ENCODE measurements at places on chromosomes 3 and 15. TPM values are rescaled to one million over a fixed set of nuclear protein-coding genes. Genes with fewer than 3 reads are reported as not detected.

GRCh38 chr3:117201901-117202774, 492.6 kb downstream of the TUSC7 start:
- DNase-seq: no peak
- no peaks in the 10 kb centered on the region for H3K27me3 ChIP-seq
- H3K4me1 ChIP-seq: peaks cover 5% of the 10 kb centered on the region
- H3K27ac ChIP-seq: no peak overlapping the region
- no peaks in the 10 kb centered on the region for H3K36me3 ChIP-seq

- H3K27me3 ChIP-seq: no peaks in the 10 kb centered on the region
- H3K27ac ChIP-seq: no peak overlapping the region
- H3K4me1 ChIP-seq: no peaks in the 10 kb centered on the region
These were observed 50.6 kb downstream of the MGLL start for GRCh38 chr3:127771746-127772145.

Gene KLHL24
- 51.0 TPM for total RNA-seq

DNA sequence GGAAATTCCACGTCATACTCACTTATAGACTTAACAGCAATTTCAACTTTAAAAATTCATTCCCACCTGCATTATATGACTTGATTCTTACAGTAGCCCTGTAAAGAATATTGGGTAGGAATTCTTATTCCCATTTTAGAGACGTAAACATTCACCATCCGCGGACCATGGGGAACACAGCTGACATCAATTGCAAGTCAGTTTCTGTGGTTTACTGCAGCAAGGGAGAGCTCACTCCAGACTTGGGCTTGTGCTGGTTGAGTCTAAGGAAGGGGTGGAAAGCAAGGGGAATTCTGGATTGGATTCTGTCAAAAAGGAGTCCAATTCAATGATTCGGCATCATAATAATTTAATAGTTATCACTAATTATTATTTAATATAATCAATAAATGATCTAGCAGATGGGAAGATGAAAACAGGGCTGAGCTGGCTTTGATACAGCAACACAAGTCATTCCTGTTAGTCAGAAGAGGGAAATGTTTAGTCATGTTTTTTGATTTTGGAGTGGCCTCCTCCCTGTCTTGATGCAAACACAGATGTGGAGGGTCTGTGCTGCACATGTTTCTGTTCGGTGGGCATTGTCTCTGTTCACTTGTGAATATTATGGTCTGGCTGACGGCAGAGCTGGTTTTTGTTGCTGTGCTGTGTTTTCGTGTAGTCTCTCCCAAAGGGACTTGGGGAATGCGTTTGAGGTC, 9.7 kb downstream of the LIPC start:
- H3K36me3 ChIP-seq: no peaks in the 10 kb centered on the region
- peaks cover 37% of the 10 kb centered on the region for H3K4me1 ChIP-seq
- H3K27ac ChIP-seq: no peak overlapping the region
- no peak overlapping the region for H3K4me3 ChIP-seq
- no peak for DNase-seq
- no peaks in the 10 kb centered on the region for H3K27me3 ChIP-seq

Gene EBLN2
- total RNA-seq: 9.9 TPM

DNA sequence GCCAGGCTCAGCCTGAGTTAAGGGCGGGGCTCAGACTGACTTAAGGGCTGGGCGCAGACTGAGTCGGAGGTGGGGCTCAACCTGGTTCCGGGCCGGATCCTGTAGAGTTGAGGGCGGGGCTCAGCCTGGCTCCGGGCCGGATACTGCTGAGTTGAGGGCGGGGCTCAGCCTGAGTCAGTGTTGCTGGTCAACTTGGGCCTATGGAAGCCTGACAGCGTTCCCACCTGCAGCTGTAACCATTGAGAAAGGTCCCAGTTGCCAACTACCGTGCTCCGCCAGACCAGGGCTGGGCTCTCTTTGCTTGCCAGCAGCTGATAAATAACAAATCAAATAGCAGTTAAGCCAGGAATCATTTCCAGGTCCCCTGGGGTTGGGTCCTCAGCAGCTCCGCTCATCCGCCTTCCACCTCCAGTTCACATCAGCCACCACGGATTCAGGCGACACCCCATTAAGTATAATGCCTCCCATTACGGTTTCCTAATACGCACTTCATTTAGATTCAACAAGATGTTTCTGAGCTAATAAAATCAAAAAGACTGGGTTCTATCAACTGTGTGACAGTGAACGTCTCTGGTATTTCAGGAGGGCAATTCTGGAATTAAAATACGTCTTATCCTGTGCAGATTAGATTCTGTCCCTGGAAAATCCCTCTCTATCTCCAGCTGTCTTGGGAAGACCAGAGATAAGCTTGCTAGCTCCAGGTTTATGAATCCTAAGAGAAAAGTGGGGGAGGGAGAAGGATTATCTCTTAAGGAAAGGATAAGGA, 7.3 kb downstream of the GRIP2 start:
- DNase-seq: peak; percentile 98
- H3K27ac ChIP-seq: peak overlapping the region; percentile 46
- no peaks in the 10 kb centered on the region for H3K36me3 ChIP-seq
- H3K4me3 ChIP-seq: peak overlapping the region; percentile 21
- H3K4me1 ChIP-seq: peaks cover 48% of the 10 kb centered on the region
- no peaks in the 10 kb centered on the region for H3K27me3 ChIP-seq

DNA sequence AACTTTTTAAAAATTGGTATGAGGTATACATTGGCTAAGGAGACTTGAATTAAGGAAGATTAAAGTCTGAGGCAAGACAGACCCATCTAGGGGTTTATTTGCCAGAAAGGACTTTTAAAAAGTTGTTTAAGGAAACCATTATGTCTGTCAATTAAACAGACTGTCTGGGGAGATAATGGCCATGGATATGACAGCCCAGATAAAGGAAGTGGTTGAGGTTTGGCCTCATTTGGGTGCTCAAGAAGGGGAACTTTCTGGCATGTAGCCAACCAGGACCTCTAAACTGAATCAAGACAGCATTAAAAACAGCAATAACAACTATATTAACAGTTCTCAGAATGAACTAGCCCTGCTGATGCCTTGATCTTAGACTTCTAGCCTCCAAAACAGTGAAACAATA, 9.9 kb upstream of the CD200R1L start:
- H3K27me3 ChIP-seq: no peaks in the 10 kb centered on the region
- no peaks in the 10 kb centered on the region for H3K4me1 ChIP-seq
- no peaks in the 10 kb centered on the region for H3K36me3 ChIP-seq
- H3K27ac ChIP-seq: no peak overlapping the region

DNA sequence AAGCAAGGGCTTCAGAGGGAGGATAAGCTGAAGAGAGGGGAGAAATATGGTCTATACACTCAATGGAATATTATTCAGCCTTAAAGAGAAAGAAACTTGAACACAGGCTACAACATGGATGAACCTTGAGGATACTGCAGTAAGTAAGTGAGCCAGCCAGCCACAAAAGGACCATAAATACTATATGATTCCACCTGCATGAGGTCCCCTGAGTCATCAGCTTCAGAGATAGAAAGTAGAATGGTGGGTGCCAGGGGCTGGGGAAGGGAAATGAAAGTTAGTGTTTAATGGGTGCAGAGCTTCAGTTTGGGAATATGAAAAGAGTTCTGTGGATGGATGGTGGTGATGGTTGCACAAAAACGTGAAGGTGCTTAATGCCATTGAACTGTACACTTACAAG, 68.4 kb upstream of the SEC13 start:
- H3K27me3 ChIP-seq: no peaks in the 10 kb centered on the region
- DNase-seq: no peak
- no peak overlapping the region for H3K27ac ChIP-seq

Gene LRRC31
- not detected for total RNA-seq

Gene CP
- 2.8 TPM for total RNA-seq

Gene AADACL2
- not detected for total RNA-seq

- no peak for DNase-seq
- H3K27ac ChIP-seq: no peak overlapping the region
- no peaks in the 10 kb centered on the region for H3K27me3 ChIP-seq
These were observed 67.2 kb downstream of the WDR76 start for GRCh38 chr15:43893956-43894355.

DNA sequence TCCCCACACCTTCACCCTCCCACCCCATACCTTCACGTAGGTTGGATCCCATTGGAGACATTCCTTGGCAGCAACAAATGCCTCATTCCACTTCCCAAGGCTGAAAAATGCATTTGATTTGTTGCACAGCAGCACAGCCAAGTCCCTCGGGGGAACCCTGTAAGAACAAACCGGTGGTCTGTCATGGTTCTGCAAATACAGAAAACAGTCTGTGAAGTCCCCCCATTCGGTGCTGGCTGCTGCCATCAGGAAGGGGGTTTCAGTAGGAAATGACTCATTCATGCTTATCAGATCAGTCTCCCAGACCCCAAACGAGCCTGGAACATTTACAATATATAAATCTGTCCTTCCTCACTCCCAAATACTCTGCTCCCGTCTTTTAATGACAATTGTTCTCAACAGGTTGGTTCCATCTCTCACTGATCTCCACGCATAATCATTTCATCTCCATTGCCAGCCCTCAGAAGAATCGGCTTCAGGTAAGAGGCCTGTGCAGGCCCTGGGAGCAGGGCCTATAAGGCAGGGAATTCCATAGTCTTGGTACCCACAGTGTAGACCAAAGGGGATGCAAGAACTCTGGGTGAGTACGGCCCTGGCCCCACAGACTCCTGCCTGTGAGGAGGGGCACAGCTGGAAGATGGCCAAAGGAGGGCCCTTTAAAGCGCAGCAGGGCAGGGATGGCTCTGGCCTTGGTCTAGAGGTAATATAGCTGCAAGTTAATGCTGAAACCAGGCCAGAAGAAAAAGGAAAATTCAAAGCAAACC, 41.6 kb downstream of the TRANK1 start:
- peaks cover 6% of the 10 kb centered on the region for H3K4me1 ChIP-seq
- no peak overlapping the region for H3K4me3 ChIP-seq
- no peaks in the 10 kb centered on the region for H3K27me3 ChIP-seq
- DNase-seq: no peak
- H3K27ac ChIP-seq: no peak overlapping the region

DNA sequence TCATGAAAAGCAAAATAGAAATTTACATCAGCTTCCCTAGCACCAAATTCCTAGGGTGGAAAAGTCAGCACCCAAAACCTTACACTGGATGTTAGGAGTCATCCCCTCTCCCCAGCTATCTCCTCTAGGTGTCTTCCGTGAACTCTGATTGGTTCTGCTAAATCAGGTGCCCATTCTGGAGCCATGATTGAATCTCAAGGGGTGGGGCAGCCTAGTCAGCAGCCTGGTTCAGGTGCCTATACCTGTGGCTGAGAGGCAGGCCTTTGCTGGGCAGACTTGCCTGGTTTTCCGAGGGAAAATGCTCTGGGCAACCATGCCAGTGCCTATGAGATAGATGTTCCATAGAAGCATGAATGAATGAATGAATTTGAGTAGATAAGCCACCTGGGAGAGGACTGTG, 336.7 kb downstream of the LRTM1 start:
- H3K27me3 ChIP-seq: no peaks in the 10 kb centered on the region
- H3K27ac ChIP-seq: no peak overlapping the region
- H3K36me3 ChIP-seq: no peaks in the 10 kb centered on the region
- 0 out of 2 replicates have a peak, but pooled peaks cover 3% of the 10 kb centered on the region for H3K4me1 ChIP-seq
- DNase-seq: no peak

Gene GOLGA6D
- 2.1 TPM for total RNA-seq

DNA sequence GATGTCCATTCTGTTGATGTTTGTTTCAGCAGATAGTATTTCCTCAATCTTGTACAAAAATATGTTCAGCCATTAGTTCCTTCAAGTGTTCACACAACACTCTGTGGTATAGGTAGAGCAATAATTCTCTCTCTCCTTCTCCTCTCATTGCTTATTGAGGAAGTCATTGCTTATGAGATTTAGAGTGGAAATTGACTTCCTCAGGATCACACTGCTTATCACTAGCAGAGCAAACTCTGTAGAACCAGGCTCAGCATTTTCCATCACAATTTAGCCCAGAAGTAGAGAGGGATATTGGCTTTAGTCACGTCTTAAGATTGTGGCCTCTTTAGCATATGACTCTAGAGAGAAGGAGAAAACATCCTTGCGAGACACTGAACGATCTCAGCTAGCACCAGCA, 31.2 kb downstream of the RAB11A start:
- DNase-seq: no peak
- no peak overlapping the region for H3K4me3 ChIP-seq
- H3K27me3 ChIP-seq: no peaks in the 10 kb centered on the region
- H3K27ac ChIP-seq: no peak overlapping the region
- H3K4me1 ChIP-seq: no peaks in the 10 kb centered on the region

DNA sequence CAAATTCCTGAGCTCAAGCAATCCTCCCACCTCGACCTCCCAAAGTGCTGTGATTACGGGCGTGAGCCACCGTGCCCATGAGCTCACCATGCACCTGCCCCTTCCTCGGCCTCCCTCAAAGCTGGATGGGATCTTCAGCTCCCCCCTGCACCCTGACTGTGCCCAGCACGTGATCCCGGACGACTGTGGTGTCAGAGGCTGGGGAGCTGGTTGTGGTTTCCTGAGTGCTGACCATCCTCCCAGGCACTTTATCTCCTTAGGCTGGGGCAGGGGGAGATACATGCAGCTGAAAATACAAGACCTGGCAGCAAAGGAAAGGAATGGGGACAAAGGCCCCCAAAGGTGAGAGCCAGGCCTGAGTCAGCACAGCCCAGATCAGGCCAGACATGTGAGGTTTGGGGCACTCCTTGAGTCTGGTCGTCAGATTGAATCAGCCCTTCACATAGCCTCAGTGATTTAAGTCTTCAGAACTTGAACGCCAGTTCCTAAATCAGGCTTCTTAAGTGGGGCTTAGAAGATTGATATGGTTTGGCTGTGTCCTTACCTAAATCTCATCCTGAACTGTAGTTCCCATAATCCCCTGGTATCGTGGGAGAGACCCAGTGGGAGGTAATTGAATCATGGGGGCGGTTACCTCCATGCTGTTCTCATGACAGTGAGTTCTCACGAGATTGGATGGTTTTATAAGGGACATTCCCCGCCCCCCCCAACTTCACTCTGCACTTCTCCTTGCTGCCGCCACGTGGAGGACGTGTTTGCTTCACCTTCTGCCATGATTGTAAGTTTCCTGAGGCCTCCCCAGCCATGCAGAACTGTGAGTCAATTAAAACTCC, 35.8 kb downstream of the PRKCD start:
- 0 out of 2 replicates have a peak overlapping the region, but pooled peaks have one; percentile 3 for H3K27ac ChIP-seq
- DNase-seq: peak; percentile 81
- no peak overlapping the region for H3K4me3 ChIP-seq
- no peaks in the 10 kb centered on the region for H3K36me3 ChIP-seq

Gene DCLK3
- 0.62 TPM for total RNA-seq

DNA sequence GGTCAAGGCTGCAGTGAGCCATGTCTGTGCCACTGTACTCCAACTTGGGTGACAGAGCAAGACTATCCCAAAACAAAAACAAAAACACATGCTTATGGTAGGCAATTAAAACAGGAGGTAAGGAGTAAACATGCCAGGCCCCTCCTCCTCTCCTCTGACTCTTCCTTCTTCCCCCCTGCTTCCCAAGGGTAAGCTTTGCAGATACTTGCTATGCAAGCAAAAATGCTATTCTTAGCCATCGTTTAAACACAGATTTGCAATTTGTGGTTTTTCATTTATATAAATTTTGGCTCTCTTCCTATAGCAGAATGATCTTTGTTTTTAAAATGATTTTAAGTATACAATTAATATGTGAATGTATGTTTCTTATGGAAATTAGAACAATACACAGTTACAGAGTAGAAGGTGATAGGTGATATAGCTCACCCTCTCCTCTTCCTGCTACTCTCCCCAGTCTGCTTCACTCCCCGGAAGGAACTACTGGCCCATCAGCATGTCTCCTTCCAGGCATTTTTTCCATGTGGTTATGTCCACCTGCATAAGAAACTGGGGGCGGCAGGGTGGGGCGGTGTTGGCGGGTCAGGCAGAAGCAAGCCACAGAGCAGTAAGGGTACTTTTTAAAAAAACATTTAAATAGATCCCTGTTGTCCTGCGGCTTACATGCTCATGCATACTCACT, 42.1 kb downstream of the IGF1R start:
- H3K27ac ChIP-seq: peak overlapping the region; percentile 50
- DNase-seq: no peak
- no peaks in the 10 kb centered on the region for H3K27me3 ChIP-seq

- no peaks in the 10 kb centered on the region for H3K4me1 ChIP-seq
- no peak for DNase-seq
These were observed 44.6 kb downstream of the SNRK start for GRCh38 chr3:43330981-43331380.
